ENCODE measurements at places on chromosomes 3 and 15. TPM values are rescaled to one million over a fixed set of nuclear protein-coding genes. Genes with fewer than 3 reads are reported as not detected.

Gene CCR4
- 0.06 TPM for total RNA-seq

GRCh38 chr15:75622505-75622904 lies 3.0 kb downstream of the SNUPN start:
- no peak overlapping the region for H3K27ac ChIP-seq
- DNase-seq, result no peak
- no peaks in the 10 kb centered on the region for H3K36me3 ChIP-seq
- no peak overlapping the region for H3K4me3 ChIP-seq

DNA sequence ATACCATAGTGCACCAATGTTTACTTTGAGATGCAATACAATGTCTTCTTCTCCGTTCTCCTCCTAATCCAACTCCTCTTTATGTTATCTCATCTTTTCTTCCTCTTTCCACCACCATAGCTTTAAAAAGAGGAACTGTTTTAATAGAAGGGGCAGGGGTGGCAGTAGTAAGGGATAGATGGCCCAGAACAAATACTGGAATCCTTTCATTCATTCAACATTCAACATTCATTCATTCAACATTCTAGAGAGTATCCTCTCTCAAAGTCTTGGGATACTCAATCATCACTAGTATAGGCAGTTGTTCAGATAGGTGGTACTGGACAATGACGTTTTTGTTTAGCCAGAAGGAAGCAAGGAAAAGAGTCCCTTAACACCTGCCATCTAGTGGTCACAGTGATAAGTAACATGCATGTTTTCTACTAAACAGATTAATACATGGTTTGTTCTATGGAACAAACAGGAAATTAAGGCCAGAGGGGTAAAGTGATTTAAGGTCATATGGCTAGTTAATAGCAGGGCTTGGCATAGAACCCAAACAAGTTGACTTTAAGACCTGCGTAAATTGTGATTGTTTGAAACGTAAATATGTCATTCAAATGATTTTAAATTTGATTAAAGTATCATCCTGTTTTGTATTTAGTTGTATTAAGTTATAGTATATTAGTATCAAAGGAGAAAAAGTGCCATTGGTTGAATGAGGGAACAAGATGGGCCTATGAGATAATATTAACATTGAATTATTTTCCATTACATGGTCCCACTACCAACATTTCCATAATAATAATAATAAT lies 26.9 kb upstream of the EHHADH start:
- H3K27ac ChIP-seq, result no peak overlapping the region
- H3K4me1 ChIP-seq, result no peaks in the 10 kb centered on the region
- H3K4me3 ChIP-seq, result no peak overlapping the region
- no peaks in the 10 kb centered on the region for H3K36me3 ChIP-seq
- no peak for DNase-seq

- H3K27ac ChIP-seq, result no peak overlapping the region
- H3K4me1 ChIP-seq, result no peaks in the 10 kb centered on the region
- no peaks in the 10 kb centered on the region for H3K27me3 ChIP-seq
Observed at GRCh38 chr15:29121369-29121656, 148.3 kb downstream of the NSMCE3 start.

DNA sequence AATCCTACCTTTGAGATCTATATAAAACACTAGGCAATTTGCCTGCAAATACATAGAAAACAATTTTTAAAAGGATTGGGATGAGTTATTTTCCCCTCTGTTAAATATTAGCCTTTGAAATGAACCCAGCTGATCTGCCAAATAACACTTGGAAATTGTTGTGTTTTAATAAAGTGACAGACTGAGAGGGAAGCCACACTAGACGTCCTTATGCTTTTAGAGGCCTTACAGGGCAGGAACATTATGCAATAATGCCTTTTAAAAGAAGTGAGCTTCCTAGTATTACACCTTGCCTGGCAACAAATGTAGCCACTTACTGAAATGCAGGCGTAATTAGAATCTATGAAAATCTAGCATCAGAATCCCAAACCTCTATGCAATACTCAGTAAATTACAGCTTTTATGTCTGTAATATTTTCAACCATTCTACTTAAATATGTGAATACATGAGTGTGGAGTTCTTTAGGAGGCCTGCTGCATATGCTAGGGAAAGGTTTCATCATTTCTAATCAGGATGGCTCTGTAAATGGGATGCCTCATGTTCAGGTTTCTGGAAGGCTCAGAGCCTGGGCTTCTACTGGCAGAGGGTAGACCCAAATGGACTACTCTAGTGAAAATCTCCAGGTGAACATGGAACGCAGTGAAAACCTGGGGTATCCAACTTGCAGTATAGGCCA lies 20.3 kb downstream of the AGTR1 start:
- H3K4me3 ChIP-seq, result no peak overlapping the region
- no peak for DNase-seq
- H3K36me3 ChIP-seq, result no peaks in the 10 kb centered on the region
- H3K27me3 ChIP-seq, result no peaks in the 10 kb centered on the region

DNA sequence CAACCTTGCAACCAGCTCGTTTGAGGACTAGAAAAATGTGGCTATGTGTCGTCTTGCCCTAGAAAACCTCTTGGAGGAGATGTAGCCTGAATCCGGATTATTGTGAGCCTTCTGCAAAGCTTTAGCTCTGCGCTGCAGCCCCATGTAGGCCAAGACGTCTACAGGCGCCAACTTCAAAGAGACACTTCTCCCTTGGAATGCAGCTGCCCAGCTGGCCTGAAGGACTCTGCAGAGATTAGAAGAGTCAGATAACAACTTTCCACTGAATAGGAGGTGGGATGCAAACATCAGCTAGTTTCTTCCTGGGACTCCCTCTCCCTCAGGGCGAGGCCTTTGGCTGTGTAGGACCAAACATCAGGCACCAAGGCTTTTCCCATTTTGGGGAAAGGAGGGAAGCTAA lies 356.5 kb upstream of the IL12A start:
- peaks cover 4% of the 10 kb centered on the region for H3K4me1 ChIP-seq
- no peak for DNase-seq
- no peaks in the 10 kb centered on the region for H3K36me3 ChIP-seq
- no peaks in the 10 kb centered on the region for H3K27me3 ChIP-seq
- H3K4me3 ChIP-seq, result no peak overlapping the region

GRCh38 chr3:123621186-123621849 lies 36.5 kb upstream of the HACD2 start:
- H3K27ac ChIP-seq, result no peak overlapping the region
- no peak overlapping the region for H3K4me3 ChIP-seq
- no peaks in the 10 kb centered on the region for H3K27me3 ChIP-seq
- H3K4me1 ChIP-seq, result peaks cover 3% of the 10 kb centered on the region
- peaks cover 3% of the 10 kb centered on the region for H3K36me3 ChIP-seq

Gene TRIM42
- total RNA-seq, result not detected

Gene TF
- total RNA-seq, result 25,349 TPM

DNA sequence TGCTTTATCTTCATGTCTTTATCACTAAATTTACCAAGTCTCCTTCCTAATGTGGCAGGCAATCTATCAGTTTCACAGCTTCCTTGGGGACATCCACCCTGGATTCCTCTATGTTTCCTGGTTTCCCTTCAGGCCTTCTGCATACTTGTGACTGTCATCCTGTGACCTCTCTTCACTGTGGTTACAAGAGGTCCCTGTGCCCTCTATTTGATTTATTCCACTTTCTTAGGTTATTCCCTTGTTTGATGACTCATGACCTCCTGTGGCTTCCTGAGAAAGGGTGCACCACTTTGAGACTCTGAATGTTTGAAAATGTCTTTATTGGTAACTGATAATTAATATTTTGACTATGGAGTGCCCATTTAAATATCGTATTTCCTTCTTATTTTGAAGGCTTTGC lies 60.5 kb upstream of the KY start:
- DNase-seq, result no peak
- no peaks in the 10 kb centered on the region for H3K36me3 ChIP-seq
- no peaks in the 10 kb centered on the region for H3K4me1 ChIP-seq
- H3K27me3 ChIP-seq, result no peaks in the 10 kb centered on the region

DNA sequence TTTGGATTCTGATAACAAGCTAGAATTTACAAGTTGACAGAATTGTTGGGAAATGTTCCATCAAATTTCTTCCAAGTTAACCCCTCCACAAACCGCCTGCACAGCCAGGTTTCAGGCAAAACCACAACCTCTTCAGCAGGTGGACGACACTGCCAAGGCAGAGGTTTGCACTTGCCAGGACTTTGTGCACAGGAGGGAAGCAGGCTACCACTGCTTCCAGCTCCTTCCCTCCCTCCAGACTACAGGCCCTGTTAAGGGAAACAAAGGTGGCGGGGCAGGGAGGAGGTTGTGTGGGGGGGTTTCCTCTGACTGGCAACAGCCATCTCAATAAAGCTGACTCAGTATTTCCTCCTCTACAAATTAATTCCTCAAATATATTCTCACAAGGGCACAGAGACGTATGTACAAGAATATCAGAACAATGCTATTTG lies 42.2 kb downstream of the TBC1D2B start:
- no peaks in the 10 kb centered on the region for H3K36me3 ChIP-seq
- no peaks in the 10 kb centered on the region for H3K27me3 ChIP-seq
- DNase-seq, result peak; percentile 49
- H3K4me3 ChIP-seq, result no peak overlapping the region
- peak overlapping the region; percentile 59 for H3K27ac ChIP-seq
- peaks cover 52% of the 10 kb centered on the region for H3K4me1 ChIP-seq

Measured in right lobe of liver (tissue), 6 donors.